Activated CD4-positive, alpha-beta T cell treated with anti-CD3 and anti-CD28 coated beads for 36 hours (primary cell): ENCODE measurements at places on chromosomes 2 and 18.
A peak's percentile ranks its signal among the peaks of the same experiment; 100 is the strongest.

DNA sequence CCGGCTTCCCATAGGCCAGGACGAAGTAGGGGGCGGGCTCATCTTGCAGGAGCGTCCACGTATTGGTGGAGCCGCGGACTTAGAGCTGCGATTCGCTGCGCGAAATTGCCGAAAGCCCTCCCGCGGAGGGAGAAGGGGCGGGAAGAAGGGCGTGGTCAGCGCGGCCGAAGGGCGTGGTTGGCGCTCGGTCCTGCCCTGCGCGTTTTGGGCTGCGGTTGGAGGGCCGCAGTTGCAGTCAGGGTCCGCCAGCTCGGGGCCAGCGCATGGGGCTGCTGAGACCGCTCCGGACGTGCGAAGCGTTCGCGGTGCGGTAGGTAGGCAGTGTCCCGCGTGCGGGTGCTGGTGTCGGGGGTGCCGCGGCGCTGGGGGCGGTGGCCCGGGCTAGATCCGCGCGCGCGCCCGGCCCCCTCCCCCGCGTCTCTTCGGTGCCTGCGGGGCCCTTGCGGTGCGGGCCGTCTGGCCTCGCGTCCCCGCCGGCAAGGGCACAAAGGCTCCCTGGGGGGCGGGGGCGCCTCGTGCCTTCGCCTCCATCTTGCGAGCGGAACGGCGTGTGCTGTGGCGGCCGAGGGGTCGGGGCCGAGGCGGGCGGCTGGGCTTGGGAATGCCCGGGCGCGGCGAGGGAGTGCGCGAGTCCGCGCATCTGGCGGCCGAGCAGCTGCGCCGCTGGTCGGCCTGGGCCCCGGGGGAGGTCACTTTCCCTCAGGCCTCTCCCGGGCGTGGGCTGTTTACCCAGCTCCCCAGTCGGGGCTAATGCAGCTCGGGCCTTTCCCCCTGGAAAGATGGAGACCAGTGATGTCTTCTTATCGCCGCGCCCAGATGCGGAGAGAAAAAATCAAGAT is at the start of gene CEP68:
Gene CEP68, plus strand, starts transcription at position 202 of the 839 bp plus-strand sequence. CDS start 13,029 bp downstream, outside the sequence.
- peak; percentile 98 for DNase-seq

GRCh38 chr2:62309465-62310091 is 113.7 kb downstream of the B3GNT2 start:
- peak; percentile 56 for DNase-seq

- no peak for DNase-seq
Measured at GRCh38 chr2:213281156-213281555, 3.1 kb upstream of the SPAG16 start.

GRCh38 chr2:130864830-130865800 is 28.4 kb downstream of the ARHGEF4 start:
- DNase-seq = no peak

GRCh38 chr18:9648431-9649163 is 34.2 kb upstream of the PPP4R1 start:
- no peak for DNase-seq

DNA sequence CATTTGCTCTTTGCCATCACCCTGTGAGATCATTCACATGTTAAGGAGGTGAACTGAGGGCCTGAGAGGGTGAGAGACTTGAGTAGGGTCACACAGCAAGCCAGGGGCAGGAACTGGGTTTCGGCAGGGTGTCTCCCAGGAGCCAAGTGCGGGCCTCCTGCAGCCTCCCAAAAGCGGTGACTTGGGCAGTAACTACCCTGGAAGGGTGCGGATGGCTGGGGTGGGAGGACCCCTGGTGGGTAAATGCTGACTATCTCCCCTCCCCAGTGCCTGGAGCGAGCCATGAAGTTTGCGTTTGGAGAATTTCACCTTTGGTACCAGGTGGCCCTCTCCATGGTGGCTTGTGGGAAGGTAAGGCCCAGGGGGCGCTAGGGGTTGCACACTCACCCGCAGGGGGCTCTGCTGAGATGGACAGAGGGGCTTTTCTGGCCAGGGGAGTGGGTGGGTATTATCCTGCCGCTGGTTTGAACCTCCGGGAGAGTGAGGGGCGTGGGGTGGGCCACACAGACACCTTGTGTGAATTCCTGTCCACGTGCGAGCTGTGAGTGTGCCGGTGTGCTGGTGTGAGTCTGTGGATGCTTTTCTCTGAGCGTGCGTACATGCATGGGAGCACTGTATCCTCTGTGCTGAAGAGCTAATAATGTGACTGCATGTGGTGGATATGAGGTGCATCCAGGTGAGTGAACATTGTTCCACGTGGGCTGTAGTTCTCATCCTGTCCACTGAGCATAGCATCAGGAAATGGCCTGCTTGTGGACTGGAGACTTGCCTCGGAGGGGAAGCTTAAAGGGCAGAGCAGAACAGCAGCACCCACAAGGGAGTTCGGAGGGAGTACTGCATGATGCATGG is 91.0 kb upstream of the MCFD2 start:
- no peak for DNase-seq

- no peak for DNase-seq
Measured at GRCh38 chr2:172293952-172294351, 133.4 kb upstream of the ITGA6 start.

DNA sequence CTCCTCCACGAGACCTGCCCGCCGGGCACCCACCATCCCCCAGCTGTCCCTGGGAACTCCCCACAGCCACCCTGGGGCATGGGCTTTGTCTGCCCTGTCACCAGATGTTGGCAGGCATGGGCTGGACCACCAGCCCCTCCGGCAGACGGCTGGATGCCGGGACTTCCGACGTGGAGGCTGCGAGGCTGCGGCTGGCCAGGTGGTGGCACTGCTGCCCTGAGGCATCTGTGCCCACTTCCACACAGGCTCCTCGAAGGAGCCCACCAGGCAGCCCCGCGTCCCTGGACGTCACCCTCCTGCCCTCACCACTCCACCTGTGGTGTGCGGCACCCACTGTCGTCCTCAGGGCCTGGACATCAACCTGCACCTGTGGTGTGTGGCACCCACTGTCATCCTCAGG is 319.9 kb upstream of the SALL3 start:
- peak; percentile 51 for DNase-seq

- peak; percentile 97 for DNase-seq
Measured at GRCh38 chr18:13562494-13563029, 163.8 kb downstream of the FAM210A start.

DNA sequence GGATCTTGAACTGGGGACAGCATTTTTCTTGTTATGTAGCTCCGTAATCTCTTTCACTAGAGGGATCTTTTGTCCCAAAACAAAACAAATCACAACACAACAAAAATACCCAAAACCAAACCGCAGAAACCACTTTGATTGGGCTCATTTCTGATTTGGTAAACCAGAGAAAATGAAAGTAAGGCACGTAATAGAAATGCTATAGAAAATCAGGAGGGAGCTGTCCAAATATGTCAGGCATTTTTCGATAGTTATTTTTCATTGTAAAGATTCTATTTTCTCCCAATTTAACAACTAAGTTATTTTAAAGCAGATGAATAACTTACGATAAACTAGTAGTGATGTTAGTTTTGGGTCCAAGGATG is 406.5 kb downstream of the XIRP2 start:
- DNase-seq = no peak

DNA sequence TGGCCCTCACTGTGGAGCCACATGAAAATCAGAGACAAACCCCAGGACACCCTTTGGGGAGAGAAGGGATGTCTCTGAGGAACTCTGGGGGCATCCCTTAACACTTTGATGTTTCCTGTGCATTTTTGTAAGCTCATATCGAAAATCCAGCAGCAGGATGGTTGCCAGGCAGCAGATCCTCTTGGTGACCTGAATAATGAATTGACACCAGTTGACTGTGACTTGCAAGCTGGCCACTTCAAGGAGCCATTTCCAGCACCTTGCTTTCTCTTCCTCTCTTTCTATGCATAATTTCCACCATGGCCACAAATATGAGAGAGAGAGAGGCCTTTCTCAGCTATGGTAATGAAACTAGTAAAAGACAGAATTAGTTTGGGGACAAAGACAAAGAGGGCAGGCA is 91.7 kb downstream of the NRP2 start:
- no peak for DNase-seq

DNA sequence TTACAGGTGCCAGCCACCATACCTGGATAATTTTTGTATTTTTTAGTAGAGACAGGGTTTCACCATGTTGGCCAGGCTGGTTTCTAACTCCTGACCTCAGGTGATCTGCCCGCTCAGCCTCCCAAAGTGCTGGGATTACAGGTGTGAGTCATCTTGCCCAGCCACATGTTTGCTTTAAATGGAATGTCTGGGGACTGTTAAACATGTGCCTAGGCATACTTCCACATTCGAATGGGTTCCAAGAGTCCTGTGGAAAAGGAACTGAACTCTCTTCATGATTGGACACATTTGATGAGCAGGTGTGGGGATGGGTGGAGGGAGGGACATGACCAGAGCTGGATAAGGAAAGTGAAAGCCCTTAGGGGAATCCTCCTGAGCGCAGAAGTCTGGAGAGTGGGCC is 58.4 kb upstream of the GREB1L start:
- DNase-seq = no peak

GRCh38 chr18:24006712-24007313 is 7.7 kb upstream of the TTC39C start:
- no peak for DNase-seq

GRCh38 chr2:20446917-20447436 is at the start of gene RHOB:
Gene RHOB (plus strand): TSS chr2:20447074. CDS start chr2:20447466, 392 bp downstream.
- DNase-seq = peak; percentile 93

- no peak for DNase-seq
Measured at GRCh38 chr2:134482131-134482723, 228.4 kb downstream of the MGAT5 start.

DNA sequence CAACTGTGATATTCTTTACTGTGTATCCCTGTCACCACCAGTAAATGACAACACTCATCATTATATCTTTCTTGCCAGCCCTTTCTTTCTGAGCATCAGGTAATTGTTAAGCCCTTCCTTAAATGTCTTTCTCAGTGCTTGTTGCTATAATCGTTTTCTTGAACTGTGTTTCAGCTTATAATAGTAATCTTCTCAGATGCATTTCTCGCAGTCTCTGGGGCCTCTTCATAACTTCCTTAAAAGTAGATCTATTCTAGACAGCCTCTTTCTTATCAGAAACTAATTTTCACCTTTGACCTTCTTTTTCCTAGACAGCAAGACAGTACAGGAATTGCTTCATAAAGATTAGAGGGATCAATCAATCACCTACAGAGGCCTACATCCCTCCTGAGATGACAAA is 648.1 kb downstream of the CPS1 start:
- no peak for DNase-seq

DNA sequence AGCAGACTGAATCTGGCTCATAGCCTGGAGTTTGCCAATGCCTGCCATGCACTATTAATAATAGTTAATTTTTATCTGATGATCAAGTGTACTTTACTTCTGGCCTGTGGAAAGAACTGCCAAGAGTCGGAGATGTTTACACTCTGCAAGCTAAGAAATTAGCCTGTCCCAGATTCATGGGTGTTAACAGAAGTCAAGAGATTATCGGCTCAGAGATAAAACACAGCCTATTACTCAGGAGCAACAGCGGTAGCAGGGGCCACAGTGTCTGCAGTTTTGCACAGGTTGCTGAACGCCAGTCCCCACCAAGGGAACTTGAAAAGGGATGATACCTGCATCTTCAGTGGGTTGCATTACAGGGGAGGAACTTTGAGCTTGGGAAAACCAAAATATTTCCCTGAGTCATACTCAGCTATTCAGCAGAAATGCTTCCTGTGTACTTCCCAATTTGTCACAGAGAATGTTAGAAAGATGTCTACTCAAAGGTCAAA is 4.3 kb upstream of the ADI1 start:
- no peak for DNase-seq

GRCh38 chr2:151241224-151241623 is 20.4 kb downstream of the RBM43 start:
- DNase-seq = no peak

- peak; percentile 6 for DNase-seq
Measured at GRCh38 chr2:176291809-176292283, 22.6 kb downstream of the MTX2 start.

DNA sequence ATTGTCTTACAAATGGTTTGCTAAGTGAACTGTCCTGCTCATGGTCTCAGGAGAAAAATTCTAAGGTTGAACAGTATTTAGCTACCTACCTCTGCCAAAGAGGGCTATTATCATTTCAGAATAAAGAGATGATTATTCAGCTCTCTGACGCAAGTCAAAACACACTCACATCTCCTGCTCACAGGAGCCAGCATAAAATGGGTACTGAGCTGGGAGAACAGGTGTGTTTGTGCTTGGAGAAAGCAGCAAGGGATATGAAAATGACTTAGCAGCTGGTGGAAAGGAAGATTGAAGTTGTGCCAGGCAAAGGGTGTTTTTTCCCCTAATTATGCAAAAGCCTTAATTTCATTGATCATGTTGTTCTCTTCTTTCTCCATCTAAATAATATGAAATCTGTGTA is 47.3 kb upstream of the TANK start:
- no peak for DNase-seq
